ENCODE measurements at places on chromosomes 11 and 22.

- peak; percentile 37 for DNase-seq
Observed at GRCh38 chr11:1776944-1777715, 13.4 kb upstream of the CTSD start.

GRCh38 chr11:64403106-64403505 lies 44.1 kb downstream of the RPS6KA4 start:
- no peak for DNase-seq

DNA sequence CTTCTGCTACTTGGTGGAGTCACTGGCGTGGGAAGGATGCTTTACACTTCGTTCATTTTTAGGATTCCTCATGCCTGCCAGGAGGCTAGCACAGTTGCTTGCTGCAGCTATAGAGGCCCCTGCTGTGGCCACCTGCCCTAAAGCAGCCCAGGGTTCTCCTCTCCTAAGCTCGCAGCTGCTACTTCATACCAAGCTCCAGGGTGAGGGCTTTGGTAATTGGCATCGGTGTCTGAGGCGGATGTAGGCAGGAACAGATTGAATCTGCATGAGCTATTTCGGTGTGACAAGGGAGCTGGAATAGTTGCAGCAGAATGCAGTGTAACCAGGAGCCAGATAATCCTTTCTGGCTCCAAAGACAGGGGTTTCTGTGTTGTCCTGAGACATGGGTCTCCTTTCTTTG lies 133.1 kb downstream of the MICAL2 start:
- DNase-seq, result no peak

- DNase-seq, result no peak
Observed at GRCh38 chr11:104844451-104844850, 53.8 kb downstream of the CASP12 start.

- DNase-seq, result no peak
Observed at GRCh38 chr11:8058216-8058615, 22.8 kb upstream of the TUB start.

DNA sequence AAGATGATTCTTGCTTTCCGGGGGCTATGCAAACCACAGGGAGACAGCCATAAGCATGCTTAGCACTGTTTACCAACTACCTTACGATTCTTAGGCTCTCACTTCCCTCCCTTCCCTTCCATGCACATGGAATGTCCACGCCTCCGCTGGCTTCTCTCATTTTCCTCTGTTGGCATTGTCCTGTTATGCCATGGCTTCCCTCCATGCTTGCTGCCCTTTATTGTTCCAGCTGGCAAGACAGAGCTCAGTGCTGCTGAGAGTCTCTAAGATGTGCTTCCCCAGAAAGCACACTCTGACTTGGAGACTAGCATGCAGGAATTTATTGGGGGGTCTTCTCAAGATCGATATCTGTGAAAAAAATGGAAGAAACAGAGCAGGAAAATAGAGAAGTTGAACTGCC lies 379.2 kb downstream of the NELL1 start:
- DNase-seq, result no peak

DNA sequence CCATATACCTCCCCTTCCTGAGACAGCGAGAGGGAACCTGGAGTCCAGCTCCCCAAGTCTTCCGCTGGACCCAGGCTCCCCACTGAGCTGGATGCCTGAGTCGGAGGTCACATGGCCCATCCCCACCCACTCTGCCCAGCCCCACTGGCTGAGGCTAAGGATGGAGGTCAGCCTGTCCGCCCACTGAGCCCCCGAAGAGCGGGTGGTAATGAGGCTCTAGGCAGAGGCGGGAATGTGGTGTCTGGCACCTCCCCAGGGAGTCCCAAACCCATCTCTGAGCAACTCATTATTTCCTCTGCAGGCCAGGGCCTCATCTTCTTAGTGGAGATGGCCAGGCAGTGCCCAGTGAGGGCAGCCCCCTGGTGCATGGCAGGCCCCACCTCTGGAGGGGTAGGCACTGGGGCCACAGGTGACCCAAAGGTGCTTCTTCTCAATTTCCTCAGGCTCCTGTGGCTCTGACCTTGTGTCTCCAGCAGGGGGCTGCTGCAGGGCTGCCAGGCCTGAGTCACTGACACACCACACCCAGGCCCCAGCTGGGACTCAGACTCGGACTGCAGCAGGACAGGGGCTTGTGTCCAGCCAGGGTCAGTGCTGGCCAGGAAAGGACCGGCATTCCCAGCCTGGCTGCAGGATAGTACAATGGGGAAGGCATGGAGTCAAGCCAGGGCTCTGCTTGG lies 10.2 kb upstream of the PDE2A start:
- peak; percentile 93 for DNase-seq

GRCh38 chr11:93736129-93736528 lies 5.2 kb downstream of the TAF1D start:
- DNase-seq, result no peak
